CD14-positive monocyte (primary cell): ENCODE measurements at places on chromosomes 7 and 10. TPM values are rescaled to one million over a fixed set of nuclear protein-coding genes. Genes with fewer than 3 reads are reported as not detected.
A peak's percentile ranks its signal among the peaks of the same experiment; 100 is the strongest.

- no peak for DNase-seq
Observed at GRCh38 chr7:16675277-16675676, 29.3 kb downstream of the BZW2 start.

Gene FAM25A
- not detected for polyA plus RNA-seq

Gene LOXL4
- not detected for polyA plus RNA-seq

DNA sequence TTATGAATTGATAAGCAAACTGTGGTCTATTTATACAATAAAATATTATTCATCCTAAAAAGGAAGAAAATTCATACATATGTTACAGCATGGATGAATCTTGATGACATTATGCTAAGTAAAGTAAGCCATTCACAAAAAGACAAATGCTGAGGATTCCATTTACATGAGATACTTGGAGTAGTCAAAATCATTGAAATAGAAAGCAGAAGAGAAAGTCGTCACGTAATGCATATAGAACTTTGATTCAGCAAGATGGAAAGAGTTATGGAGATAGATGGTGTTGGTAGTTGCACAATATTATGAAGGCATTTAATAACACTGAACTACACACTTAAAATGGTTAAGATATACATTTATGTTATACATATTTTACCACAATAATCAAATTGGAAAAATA is 309.7 kb upstream of the KLF6 start:
- DNase-seq, result peak; percentile 20

GRCh38 chr10:112232670-112233069 is 49.1 kb upstream of the GPAM start:
- no peak for DNase-seq

DNA sequence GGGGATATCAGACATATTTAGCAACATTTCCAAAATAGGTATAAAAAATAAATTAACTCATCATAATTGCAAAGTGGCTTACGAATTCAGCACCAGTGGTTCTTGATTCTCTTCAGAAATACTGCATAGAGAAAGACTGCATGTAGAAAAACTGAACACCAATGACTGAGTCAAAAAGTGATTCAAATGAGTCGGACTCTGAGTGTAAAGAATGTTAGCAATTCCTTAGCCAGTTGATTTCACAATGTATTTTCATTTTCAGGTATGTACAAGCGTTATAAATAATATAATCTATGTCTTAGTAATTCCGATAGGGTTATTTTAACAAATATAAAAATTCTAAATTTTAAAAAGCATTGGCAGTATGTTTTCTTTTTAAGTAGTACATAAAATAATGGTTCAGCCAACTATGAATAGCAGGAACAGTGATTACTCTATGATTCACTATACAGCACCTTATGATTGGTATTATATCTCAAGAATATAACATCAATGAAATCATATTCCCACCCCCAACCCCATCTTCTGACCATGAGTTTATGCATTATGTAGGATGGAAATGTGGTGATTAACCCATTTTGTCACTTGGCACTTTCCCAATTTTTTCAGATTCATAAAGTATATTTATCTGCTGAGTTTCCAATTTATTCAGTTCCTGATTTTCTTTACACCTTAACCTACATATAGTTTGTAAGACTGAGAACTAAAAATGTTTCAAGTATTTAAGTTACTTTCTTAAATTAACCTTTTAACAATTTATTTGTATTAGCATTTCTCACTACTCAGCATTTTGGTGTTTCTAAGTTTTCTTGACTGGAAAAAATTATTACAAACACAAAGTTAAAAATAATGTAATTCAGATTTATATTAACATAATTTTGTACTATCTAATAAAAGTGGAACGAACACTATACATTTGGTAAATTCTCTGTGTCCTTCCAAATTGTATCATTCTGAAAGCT is 33.9 kb downstream of the DNAJC1 start:
- no peak for DNase-seq

- no peak for DNase-seq
Observed at GRCh38 chr7:45921699-45922519, 837 bp upstream of the IGFBP3 start.

DNA sequence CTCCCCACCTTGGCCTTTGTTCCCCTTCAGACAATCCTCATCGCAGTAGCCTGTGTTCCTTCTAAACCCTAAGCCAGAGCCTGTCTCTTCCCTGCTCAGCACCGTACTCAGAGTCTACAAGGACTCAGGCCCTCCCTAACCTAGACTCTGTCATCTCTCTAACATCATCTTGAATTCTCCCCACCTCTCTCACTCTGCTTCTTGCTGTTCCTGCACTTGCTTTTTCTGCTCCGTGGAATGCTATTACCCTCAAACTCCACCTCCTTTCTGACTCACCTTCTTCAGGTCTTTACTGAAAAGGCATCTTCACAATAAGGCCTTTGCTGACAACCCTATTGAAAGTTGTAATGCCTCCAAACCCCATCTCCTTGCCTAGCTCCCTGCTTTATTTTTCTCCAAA is 141.0 kb downstream of the DKK1 start:
- DNase-seq, result no peak

Gene C7orf33
- polyA plus RNA-seq, result not detected

Gene VWC2
- not detected for polyA plus RNA-seq

DNA sequence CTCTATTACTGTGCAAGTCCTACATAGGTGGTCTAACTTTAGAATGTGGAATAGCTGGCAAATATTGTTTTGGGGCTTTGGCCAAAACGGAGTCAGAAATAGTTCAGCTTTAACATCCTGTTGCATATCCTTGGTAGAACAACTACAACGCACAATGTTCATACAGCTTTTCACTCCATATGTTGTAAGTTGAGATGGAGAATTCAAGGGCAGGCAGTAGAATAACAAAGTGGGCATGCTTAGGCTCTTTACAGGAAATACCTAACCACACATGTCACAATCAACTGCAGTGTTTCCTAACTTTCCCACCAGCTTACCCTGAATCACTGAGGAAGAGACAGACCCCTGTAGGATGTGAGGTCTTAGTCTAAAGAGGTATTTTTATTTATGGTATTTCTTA is 122.3 kb downstream of the PPP1R3A start:
- no peak for DNase-seq

GRCh38 chr10:43417950-43418768 is 9.2 kb upstream of the HNRNPF start:
- DNase-seq, result peak; percentile 83
